ENCODE measurements at places on chromosomes 6 and 20.

- DNase-seq = no peak
Measured at GRCh38 chr20:62758226-62758912, 37.9 kb upstream of the MRGBP start.

- DNase-seq = no peak
Measured at GRCh38 chr6:85673198-85674139, 30.8 kb upstream of the SYNCRIP start.

DNA sequence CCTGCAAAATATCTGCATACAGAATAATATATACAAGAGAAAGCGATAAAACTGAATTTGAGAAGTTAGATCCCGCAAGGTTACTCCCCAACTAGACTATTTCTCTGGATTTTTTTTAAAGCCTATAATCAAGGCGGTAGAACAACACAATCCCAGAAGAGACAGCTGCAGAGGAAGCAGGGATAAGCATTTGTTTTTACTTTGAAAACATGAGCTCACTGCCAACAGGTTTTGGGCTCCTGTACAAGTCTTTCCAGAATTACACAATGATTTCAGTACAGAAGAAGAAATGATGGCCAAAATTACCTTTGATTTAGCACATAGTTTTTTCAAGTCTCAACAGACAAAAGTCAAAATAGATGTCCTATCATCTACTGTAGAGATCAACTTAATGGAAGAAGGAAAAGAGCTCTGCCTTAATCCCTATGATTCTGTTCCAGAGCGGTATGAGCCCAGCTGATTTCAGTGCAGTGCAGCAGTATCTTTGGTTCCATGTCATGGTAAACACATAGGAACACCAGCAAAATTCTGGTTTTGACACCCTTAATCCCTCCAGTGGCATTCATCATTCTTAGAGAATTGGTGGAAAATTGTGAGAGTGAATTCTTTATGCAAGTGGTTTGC is 304.3 kb downstream of the HDGFL1 start:
- DNase-seq = no peak

DNA sequence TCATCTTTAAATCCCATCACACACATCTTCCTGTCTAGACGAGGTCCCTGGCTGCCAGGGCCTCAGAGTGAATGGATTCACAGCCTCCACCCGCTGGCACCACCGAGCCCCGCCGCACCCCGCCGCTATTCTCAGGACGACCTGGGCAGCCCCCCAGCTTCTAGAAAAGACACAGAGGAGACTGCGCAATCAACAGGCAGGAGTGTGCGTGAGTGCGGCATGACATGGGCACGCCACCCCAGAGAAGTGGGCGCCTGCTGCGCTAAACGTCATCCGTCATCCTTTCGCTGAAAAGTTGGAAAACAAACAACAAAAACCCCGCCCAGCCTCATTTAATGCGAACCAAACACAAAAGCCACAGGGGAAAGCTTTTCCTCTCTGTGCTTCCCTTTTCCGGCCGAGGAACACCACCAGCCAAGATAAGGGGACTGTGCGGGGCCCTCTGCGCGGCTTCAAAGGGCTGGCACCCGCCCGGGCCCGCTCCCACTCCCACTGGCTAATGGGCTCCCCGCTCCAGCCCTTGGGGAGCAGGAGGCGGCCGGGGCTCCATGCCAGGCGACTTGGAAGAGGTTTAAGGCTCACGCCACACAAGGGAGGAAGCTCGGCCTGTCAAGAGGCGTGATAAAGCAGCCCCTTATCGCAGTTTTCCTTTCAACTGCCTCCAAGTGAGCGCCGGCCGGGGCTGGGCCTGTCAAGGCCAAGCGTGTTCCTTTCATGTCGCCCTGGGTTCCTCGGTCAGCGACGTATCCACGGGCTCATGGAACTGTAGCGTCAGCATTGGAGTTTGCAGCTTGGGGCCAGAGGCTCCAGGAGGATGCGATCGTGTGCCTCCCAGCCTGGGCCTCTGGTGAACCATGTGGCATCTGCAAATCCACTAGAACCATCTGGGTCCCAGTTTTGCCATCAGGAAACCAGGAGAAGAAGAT is 50.1 kb downstream of the NFATC2 start:
- no peak for DNase-seq

- no peak for DNase-seq
Measured at GRCh38 chr6:67792996-67793395, 842.1 kb upstream of the ADGRB3 start.

GRCh38 chr6:138310821-138311220 is 66.9 kb upstream of the SMIM28 start:
- no peak for DNase-seq

DNA sequence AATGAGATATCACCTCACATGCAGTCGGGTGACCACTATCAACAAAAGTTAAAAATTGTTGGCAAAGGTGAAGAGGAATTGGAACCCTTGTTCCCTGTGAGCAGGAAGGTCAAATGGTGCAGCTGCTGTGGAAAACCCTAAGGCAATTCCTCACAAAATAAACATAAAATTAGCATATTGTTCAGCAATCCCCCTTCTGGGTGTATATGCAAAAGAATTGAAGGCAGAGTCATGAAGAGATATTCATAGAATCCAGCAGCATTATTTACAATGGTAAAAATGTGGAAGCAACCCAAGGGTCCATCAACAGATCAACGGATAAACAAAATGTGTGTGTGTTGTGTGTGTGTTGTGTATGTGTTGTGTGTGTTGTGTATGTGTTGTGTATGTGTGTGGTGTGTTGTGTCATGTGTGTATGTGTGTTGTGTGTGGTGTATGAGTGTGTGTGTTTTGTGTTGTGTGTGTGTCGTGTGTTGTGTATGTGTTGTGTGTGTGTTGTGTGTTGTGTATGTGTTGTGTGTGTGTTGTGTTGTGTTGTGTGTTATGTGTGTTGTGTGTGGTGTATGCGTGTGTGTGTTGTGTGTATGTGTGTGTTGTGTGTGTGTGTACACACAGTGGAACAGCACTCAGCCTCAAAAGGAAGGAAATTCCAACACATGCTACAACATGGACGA is 245.1 kb downstream of the ERMARD start:
- DNase-seq = no peak

- DNase-seq = no peak
Measured at GRCh38 chr6:42817907-42818306, 36.1 kb downstream of the BICRAL start.

GRCh38 chr6:158309814-158310213 is 2.5 kb upstream of the TULP4 start:
- DNase-seq = no peak

GRCh38 chr20:13610184-13610583 is 28.5 kb downstream of the TASP1 start:
- no peak for DNase-seq

- DNase-seq = no peak
Measured at GRCh38 chr20:49437057-49437456, 45.4 kb downstream of the KCNB1 start.

DNA sequence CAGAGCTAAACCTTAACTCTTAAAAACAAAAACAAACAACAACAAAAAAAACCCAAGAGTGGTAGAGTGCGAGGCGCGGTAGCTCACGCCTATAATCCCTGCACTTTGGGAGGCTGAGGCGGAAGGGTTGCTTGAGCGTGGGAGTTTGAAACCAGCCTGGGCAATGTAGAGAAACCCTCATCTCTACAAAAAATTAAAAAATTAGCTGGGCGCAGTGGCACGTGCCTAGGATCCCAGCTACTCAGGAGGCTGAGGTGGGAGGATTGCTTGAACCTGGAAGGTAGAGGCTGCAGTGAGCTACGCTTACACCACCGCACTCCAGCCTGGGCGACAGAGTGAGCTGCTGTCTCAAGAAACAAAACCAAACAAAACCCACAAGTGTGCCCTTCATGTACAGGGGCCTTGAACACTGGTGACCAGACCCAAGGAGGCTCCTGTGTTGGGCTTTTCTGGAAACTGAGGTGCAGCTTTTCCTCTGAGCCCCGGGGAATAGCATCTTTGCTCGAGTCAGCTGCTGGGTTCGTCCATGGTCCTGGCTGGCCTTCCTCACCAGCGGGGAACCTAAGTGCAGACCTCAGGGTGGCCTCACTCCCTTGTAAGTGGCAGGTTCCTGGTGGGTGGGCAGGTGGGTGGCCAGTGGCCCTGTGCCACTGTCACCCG is 39.9 kb downstream of the PYGB start:
- no peak for DNase-seq

- DNase-seq = no peak
Measured at GRCh38 chr20:17598013-17598550, 28.2 kb downstream of the DSTN start.

GRCh38 chr6:32922083-32922482 is 18.7 kb downstream of the HLA-DMB start:
- no peak for DNase-seq

GRCh38 chr6:62974452-62974851 is 236.8 kb upstream of the FKBP1C start:
- DNase-seq = no peak

GRCh38 chr20:853406-853996 is 20.0 kb downstream of the FAM110A start:
- no peak for DNase-seq

- no peak for DNase-seq
Measured at GRCh38 chr6:126204598-126204997, 135.3 kb upstream of the CENPW start.

DNA sequence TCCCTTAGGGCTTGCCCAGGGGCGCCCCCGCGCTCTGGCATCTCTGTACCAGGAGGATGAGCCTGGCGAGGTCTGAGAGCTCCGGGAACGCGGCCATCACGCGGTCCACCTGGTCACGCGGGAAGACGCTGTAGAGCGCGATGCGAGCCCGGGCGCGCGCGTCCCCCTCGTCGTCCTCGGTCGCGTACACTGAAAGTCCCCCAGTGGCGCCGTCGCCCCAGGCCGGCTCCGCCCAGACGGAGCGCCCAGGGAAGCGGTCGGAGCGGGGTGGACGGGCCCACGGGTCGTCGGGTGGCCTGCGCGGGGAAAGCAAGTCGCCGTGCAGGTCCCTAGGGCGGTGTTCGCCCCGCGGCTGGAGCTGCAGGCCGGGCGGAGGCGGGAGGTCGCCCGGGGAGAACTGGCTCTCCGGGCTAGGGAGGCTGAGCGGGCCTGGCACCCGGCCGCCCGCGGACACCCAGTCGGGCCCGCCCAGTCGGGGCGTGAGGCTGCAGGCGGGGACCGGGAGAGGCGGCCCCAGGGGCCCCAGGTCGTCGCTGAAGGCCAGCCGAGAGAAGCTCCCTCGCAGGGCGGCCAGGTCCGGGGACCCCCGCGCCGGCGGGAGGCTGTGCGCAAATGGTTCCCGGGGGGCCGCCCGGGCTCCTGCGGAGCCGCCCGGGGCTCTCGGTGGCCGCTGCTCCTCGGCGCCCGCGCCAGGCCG is 34.0 kb downstream of the ZC3H12D start:
- DNase-seq = no peak

GRCh38 chr6:121549736-121550135 is 114.3 kb downstream of the GJA1 start:
- no peak for DNase-seq

DNA sequence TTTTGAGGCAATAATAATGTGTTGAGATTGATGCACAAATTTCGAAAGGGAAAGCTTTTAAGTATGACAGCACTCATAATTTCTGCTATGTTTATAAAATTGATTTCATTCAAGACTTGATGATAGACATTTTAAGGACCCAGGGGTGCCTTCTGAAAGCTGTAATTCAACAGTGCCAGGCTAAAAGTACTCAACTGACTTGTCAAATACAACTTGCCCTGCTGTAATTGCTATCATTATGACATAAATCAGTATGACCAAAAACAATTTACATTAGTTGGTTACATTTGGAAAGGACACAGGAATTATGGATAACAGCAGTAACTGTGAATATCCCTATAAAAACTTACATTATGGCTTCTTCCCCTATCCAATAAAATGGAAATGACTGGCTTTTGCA is 178.9 kb downstream of the MMUT start:
- DNase-seq = no peak

DNA sequence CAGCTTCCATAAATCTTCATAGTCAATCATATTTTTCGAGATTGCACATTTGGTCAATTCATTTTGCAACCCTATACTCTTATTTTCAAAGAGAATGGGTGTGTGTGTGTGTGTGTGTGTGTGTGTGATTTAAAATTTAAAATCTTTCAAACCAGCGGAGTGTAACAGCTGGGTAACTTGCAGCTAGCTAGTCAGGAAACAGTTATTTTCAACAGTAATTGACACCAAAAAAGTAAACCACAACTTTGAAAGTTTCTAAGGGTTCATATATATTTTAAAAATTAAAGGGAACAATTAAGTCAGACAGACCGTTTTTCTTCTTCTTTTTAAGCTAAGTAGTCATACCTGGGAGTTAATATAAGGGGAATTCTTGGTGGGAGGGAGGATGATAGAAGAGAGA is 57.0 kb downstream of the PRR18 start:
- no peak for DNase-seq

DNA sequence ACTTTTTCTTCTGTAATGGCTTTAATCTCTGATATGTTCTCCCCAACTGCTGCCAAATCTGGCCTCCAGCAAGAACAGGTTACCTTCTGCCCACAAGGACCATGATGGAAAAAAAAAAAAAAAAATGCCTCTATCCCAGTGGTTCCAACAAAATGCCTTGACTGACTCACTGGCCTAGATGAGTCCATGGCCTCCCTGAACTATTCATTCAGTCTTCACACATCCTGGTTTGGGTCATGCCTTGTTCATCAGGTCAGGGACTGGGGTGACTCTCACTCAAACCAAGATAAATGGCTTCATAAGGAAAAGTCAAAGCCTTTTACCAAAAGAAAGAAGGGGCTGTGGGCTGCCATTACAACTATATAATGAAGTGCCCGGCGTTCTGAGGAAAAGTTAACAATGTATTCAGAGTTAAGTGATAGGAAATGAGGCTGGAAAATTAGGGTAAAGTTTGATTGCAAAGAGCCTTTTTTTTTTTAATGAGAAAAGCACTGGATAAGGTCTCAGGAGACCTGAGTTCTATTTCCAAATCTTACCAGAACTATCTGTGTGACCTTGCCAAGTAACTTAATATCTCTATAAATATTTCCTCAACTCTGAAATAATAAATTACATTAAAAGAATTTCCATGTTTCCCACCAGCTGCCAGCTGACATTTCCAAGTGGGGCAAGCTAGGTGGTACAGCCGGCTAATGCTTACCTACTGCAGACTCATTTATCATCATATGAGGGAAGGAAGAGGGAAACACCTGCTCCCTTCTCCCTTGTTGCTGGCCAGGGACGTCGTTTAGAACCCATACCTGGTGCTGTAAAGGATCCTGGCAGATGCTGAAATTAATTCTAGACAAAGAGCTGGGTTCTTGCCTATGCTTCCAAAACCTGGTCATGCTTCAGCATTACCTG is 380.0 kb upstream of the MARCKS start:
- DNase-seq = no peak

GRCh38 chr6:41700463-41701347 is 34.7 kb downstream of the TFEB start:
- no peak for DNase-seq

- DNase-seq = no peak
Measured at GRCh38 chr6:32382757-32383420, 11.2 kb upstream of the TSBP1 start.

Data from stimulated activated CD4-positive, alpha-beta T cell treated with anti-CD3 and anti-CD28 coated beads, Interleukin-4, amount 100 ng/mL, for 24 hours (primary cell).